T-cell (primary cell): ENCODE measurements at places on chromosomes 5 and 9. TPM values are rescaled to one million over a fixed set of nuclear protein-coding genes. Genes with fewer than 3 reads are reported as not detected.

DNA sequence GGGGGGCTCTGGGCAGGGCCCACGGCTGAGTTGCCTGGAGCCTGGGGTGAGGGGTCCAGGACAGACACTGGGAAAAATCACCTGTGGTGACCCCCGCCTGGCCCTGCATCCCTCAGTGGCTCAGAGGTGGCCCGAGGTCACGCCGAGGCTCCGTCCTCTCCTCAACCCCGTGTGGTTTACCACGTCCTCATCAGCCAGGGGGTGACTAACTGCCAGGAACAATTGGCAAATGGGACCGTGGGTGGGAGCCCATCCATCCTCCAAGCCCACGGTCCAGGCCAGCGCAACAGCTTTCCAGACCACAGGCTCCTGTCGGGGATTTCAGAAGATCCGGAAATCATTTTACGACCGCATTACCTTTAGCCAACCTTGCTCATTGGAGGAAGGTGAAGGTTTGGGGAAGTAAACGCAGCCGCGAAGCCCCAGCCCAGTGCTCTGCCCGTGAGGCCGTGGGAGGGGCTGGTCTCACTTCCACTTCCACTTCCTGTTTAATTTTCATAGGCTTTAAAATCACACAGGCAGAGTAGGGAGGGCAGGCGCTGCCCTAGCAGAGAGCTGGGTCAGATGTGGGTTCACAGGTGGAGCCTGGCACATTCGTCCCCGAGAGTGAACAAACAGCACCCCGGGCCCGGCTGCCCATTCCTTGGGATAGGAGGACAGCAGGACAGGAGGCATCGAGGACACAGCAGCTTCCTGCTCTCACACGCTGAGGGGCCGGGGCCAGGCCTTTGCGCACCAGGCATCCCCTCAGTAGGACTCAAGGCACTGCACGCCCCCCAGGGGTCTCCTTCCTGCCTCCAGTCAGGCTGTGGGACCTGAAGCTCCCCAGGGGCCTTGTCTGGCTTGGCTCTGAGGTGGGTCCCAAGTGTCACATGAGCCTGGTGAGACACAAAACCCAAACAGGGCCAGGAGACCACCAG is 19.8 kb upstream of the SLC9A3 start:
- DNase-seq = peak; percentile 40

DNA sequence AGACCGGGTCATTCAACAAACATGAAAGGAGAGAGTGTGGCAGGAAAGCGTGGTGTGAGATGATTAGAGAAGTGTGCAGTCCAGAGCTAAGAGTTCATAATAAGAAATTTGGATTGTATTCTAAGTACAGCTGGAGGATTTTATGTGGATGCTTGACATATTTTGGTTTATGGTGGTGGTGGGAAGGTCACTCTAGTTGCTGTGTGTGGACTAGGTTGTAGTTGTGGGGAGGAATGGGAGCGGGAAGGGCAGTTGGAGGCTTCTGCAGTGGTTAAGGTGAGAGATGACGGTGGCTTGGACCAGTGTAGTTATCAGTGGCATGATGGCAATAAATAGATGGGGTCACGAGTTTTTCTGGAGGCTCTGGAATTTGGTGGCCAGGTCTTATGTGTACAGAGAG is 45.7 kb upstream of the GPR151 start:
- no peak for DNase-seq

The FGF10 gene
- not detected for total RNA-seq

- no peak for DNase-seq
Observed at GRCh38 chr9:80369641-80370040, 797.9 kb downstream of the TLE4 start.

GRCh38 chr5:95996904-95997723 is 35.5 kb upstream of the ELL2 start:
- no peak for DNase-seq

DNA sequence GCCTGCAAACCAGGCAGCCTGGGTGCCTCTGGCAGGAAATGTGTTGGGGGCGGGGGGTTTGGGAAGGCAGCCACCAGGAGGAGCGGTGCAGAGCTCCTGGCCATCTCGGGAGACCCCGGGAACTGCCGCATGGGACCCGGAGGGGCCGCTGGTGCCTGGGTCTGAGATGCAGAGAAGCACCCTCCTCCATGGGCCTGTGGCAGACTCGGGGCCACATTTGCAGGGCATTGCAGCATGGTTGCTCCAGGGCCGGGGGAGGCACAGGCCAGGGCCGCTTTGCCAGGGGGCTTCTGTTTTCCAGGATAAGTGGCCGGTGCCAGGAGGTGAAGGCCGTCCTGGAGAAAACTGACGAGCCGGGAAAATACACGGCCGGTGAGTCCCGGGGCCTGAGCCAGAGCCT is 1.7 kb downstream of the LCN1 start:
- no peak for DNase-seq

The KLF9 gene
- 23.6 TPM for total RNA-seq

The CLIC3 gene
- 6.2 TPM for total RNA-seq

GRCh38 chr5:108196276-108196675 is 185.6 kb downstream of the FBXL17 start:
- no peak for DNase-seq

DNA sequence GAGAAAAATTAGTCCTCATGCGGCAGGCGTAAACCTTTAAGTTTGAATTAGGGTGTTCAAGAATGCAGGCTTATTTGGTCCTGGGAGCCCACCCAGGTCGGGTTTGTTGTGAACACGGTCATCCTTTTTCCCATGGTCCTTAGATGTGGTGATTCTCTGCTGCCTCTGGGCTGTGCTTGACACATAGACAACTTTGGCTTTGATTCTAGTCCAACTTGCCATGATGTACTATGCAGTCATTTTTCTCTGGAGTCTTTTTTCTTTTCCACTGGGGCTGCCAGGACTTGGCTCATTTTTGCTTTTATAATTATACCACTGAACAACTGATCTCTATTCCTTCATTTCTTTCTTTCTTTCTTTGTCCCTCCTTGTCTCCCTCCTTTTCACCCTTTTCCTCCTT is 218.6 kb downstream of the SREK1 start:
- DNase-seq = no peak

GRCh38 chr5:176342158-176342483 is 19.4 kb downstream of the KIAA1191 start:
- DNase-seq = no peak

GRCh38 chr9:135550344-135550918 is 4.5 kb downstream of the OBP2A start:
- DNase-seq = no peak

GRCh38 chr5:50767588-50767987 is 101.2 kb downstream of the PARP8 start:
- DNase-seq = no peak

The CNTNAP3 gene
- total RNA-seq = not detected

The RABL6 gene
- 86.7 TPM for total RNA-seq

The POU5F2 gene
- total RNA-seq = 1.5 TPM

The FOXD4 gene
- total RNA-seq = not detected

DNA sequence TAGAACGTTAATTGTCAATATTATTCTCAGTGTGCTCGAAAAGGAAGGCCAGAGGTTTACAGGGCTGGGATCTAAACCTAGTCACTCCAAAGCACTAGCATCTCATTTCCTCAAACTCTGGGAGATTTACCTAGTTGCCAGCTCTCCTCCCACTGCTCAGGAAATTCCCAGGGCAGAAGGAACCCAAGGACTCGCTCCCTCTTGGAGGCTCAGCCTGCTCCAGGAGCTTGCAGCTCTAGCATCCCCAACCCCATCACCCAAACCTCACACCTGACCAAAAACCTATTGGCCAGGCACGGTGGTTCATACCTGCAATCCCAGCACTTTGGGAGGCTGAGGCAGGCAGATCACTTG is 26.0 kb downstream of the SERINC5 start:
- no peak for DNase-seq
